NCI-H748 treated with DMSO at 0.1 percent for 48 hours (cell line): ENCODE measurements at places on chromosomes 11 and 22.
A peak's percentile ranks its signal among the peaks of the same experiment; 100 is the strongest.

GRCh38 chr11:26703411-26704191, 18.3 kb downstream of the SLC5A12 start:
- DNase-seq, result no peak

DNA sequence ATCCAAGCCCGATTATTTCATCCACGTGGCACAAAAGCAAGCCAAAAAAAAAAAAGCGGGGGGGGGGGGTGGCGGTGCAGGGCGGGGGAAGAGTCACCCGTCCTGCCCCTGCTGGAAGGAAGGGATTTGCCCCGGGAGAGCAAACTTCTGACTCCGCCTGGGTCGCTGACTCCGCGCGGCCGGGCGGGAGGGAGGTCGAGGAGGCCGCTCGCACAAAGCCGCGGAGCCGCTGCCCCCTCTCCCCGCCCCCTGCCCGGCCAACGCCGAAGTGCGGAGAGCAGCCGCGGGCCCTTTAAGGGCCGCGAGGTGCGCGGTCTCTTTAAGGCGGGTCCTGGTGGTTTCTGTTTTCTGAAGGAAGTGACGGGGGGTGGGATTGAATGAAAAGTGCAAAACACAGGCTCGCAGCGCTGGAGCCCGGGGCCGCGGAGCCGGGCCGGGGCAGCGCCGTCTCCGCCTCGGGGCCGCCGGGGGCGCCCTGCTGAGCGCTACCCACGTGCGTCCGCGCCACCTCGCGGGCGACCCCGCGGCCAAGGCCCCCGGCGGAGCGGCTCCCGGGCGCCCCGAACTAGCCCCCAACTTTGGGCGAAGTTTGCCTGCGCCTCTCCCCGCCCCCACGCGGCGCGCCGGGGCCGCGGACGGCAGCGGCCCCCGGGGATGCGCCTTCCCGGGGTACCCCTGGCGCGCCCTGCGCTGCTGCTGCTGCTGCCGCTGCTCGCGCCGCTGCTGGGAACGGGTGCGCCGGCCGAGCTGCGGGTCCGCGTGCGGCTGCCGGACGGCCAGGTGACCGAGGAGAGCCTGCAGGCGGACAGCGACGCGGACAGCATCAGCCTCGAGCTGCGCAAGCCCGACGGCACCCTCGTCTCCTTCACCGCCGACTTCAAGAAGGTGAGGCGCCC, at the start of gene OAF:
TSS of gene OAF (plus strand) at position 407 of the 896 bp plus-strand sequence. CDS start at position 655, 248 bp downstream.
- peak; percentile 9 for DNase-seq

DNA sequence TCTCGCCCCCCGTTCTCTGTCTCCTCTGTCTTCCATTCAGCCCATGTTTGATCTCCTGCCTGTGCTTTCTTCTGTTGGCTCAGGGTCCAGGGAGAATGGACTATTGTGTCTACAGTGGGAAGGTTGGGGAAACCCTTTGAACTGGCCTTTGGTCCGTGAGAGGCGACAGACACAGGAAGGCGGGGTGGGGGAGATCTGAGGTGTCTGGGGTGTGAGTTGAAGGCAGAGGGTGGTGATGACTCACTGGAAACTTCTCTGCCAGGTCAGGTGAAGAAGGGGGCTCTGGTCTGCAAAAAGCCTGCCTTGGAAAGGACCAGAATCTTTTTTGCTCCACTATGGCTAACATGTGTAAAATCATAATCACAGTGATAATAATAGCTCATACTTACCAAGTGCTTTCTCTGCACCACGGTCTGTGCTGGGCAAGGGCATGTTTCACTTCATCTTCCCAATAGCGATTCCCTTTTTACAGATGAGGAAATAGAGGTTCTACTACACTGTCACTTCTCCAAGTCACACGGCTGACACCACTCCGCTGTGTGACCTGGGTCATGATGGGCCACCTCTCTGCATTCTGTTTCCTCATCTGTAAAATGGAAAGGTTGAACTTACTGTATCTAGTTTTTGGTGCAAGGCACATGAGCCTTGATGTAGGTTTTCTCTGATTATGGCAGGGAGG, 99.8 kb upstream of the ALX4 start:
- no peak for DNase-seq

DNA sequence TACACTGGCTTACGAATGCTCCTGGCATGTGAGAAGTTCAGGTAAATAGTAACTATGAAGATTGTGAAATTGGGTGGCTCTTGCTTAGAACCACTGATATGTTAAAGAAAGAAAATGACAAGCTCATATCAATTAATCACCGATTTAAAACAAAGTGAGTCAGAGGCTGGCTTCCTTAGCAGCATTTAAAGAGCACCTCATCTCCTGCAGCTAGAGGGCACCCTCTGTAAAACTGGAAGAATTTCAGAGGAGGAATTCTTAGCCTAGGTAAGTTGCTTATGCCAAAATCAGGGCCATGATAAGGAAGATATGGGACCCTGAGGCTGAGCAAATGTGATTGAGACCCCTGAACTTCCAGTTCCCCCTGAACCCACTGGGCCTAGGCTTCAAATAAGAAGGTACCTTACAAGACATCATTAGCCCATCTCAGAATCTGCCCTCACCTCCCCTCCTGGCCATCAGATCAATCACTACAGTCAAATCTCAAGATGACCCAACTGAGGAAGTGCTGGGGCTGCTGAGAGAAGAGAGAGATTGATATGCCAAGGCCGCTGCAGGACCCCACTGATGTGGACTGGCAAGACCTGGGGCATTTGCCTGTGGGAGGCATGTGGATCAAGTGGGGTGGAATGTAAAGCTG, 8.6 kb upstream of the CD3E start:
- no peak for DNase-seq

GRCh38 chr11:113806406-113806805, 26.8 kb downstream of the CLDN25 start:
- peak; percentile 12 for DNase-seq

- DNase-seq, result no peak
These were observed 25.8 kb upstream of the KCNQ1OT1 start for GRCh38 chr11:2725368-2726300.

- DNase-seq, result no peak
These were observed 31.0 kb downstream of the FBLN1 start for GRCh38 chr22:45533703-45534102.

GRCh38 chr11:120785576-120785975, 238.3 kb upstream of the TBCEL start:
- DNase-seq, result no peak

GRCh38 chr11:114082415-114082748, 22.9 kb downstream of the ZBTB16 start:
- DNase-seq, result no peak

DNA sequence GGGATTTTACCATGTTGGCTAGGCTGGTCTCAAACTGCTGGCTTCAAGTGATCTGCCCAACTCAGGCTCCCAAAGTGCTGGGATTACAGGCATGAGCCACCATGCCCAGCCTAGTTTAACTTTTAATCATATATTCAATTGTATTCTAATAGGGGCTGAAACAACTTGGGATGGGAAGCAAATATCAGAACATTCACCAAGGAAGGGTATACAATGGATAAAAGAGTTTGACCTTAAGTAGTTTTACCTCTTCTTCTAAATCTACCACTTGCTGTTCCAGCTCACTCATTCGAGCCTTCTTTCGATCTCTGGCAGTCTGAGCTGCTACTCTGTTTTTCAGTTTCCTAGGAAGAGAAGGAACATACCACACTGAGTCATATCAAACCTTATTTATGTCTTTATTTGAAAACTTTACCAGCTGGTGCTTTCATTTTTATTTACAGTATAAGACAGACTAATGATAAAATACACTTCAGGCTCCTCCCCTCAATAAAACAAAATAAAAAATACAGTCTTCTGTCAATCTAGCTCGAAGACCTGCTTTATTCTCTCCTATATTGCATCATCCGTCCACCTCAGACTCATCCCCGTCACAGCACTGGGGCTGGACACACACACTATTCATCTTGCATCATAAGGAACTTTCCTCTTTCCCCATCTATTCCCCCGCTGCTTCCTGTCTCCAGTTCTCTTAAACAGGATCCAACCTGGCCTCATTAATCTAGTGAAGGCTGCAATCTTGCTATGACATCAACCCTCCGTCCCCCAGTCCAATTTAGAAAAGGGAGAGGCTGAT, 1.4 kb downstream of the XBP1 start:
- DNase-seq, result peak; percentile 23

DNA sequence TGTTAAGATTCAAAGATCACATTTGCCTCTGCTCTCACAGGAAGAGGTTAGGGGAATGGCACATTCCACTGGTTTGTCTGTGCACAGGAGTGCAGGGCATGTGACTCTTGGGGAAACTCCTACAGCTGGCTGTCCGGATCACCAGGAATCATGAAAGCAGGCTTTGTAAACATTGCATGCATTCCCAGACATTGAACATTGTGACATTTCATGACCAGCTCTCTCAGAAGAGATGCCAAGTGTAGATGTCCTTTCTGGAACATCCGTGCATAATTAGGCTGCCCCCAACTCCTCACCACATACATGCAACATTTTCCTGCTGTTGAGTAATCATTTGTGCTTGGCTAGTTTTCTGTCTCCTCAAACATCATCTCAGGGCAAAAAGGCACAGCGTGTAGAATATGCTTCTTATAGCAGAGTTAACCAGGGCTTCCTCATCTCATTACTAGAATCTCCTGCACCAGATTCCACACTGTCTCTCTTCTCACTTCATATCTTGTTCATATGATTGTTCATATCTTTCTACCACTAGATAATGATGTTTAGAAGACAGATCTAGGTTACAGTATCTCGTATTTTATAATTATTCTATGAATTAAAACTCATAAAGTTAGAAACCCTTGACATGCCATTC, 694.7 kb downstream of the NTM start:
- DNase-seq, result no peak

DNA sequence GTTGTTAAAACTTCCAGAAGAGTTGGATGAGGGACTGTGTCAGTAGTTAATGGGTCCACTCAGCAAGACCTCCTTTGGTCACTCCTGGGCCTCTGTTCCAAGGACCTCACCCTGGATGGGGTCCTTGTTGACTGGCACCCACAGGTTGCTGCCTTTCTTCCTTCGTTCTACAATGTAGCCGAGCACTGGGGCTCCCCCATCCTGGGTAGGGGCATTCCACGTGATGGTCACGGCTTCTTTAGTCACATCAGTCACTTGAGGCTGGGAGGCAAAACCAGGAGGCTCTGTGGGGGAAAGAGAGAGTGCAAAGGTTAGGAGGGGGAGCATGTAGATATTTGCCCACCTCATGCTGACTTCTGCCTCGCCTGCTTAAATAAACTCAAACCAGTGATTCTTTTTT, 12.0 kb downstream of the TMEM86A start:
- no peak for DNase-seq
